Activated CD8-positive, alpha-beta memory T cell treated with anti-CD3 and anti-CD28 coated beads, Interleukin-2, amount 50 U/mL, for 48 hours (primary cell): ENCODE measurements at places on chromosomes 16 and 17.

DNA sequence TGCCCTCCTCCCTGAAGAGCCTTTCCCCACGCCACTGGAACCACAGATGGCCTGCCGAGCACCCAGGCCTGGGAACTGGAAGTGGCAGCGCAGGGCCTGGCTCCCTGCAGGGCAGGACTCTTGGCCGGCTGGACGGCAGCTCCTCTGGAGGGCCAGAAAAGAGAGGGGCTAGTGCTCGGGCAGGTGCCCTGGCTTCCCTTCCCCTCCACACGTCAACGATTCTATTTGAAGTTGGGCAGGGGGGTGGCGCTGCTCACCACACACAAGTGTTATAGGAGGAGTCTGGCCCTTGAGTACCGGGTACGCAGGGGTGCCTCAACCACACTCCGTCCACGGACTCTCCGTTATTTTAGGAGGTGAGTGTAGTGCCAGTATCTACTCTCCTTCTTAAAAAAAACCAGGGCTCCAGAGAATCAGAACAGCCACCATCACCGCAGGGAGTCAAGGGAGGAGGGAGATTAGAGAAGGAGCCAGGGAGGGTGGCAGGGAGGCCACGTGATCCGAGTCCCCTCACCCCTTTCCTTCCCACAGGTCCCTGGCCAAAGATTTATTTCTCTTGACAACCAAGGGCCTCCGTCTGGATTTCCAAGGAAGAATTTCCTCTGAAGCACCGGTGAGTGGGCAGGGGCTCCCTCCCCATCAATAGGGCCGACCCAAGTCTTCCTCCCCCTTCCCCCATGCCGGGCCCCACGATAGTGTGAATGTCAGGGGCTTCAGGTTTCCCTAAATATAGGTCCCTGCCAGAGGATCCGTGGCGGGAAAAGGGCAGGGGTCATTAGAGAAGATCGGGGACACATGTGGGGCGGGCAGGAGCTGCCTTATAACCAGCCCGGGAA, 1.4 kb upstream of the ALDOA start:
- peak; percentile 83 for DNase-seq

DNA sequence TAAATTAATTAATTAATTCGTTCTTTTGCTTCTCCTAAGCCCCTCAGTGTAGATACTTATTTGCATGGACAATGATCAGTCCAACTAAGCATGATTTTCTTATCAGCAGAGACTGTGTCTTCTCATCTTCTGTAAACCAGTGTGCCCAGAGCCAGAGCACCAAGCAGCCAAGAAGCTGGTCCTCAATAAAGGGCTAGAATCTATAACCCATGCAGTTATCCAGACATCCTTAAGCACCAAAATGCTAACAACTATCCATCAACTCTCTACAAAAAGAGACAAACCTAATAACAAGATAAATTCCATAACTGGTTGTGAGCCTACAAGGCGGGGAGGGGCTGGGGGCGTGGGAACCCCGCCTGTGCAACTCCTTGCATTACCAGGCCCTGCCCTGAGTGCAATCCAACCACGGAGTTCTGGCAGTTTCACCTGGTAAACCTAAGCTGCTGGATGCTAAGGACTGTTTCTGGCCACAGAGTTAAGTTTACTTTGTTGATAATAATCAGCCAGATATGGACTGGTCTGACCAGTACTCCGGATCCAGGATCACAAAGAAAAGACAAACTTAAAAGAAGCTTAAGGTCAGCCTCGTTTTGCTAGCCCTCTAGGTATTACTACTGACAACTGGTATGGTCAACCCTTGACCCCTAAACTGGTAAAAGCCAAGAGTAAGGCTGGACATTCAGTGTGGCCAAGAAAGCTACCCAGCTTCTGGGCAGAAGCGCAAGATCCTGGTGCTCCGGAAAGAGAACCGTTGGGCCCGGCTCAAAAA, 51.5 kb downstream of the ZFHX3 start:
- no peak for DNase-seq

GRCh38 chr16:4911970-4912386, 25.0 kb downstream of the PPL start:
- DNase-seq: no peak

DNA sequence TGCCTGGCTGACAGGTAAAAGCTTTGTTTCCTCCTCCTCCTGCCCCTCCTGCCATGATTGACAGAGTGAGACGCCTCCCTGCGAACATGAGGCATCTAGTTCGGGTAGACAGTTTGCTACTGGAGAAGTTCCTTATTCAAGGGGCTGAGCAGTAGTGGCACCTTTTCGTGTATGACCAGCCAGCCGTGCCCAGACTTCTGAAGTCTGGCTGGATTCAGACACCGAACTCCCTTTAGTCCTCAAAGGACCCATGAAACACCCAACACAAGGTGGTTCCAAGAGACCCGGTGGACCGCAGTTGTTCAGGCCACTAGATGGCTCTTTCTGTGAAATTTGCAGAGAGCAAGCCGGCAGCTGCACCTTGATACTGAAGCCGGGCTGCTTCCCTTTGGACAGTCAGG, 192.8 kb downstream of the XYLT1 start:
- no peak for DNase-seq

DNA sequence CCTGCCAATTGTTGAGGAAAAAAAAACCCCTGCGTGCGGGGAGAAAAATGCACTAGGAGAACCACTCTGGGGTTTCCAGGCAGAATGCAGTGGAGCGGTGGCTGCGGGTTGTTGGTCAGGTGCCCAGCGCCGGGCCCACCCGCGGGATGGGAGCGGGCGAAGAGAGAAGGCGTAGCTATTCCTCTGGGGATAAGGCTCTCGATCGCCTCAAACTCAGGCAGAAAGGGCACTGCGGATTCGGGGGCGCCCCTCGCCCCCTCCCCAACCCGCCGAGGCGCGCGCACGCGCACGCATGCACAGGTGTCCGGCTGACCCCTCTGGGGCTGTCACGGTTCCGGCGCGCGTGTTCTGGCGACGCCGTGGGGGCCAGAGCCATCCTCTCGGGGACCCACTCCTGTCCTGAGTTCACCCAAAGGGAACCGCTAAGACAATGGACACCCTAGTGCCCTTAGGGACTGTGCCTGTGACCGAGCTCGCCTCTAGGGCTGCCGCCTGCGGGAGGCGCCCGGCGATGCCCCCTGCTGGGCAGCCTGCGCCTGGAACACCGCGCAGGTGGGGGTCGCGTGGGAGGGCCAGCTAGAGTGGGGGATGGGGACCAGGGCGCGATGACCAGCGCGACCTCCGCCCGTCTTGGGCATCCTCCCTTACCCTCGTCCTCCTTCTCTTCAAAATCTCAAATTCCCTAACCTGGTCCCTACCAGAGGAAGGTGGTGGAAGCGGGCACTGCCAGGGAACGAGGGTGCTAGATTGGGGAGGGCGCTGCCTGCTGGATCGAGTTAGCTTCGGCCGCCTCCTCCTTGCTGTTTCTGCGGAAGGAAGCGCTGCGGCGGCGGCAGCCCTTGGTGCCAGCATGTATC, 14.4 kb upstream of the CBX8 start:
- DNase-seq: no peak

GRCh38 chr16:88809676-88810165, 2.0 kb downstream of the APRT start:
- DNase-seq: peak; percentile 74

DNA sequence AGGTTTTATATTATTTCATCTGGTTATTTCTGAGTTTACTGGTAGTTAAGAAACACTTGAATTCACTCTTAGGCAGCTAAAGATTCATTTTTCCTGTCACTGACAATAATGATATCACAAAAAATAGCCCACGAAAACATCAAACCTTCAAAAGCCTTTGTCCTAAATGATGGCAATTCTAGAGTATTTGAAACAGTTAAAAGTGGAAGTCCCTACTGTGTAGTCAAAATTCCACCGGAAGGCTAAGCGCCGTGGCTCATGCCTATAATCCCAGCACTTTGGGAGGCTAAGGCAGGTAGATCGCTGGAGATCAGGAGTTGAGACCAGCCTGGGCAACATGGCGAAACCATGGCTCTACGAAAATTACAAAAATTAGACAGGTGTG, 103.5 kb downstream of the HIC1 start:
- no peak for DNase-seq

DNA sequence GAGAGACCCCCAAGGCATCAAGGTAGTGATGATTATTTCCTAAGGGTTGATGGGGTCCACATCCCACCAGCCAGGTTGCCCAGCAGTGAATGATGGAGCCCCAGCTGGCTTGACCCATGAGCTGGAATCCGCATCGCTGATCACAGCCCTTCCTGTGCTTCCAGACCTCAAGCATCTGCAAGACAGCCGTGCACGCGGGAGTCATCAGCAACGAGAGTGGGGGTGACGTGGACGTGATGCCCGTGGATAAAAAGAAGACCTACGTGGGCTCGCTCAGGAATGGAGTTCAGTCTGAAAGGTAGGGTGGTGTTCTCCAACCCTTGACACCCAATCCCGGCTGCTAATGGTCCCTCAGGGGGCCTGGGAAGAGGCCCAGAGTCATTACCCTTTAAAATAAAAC, 69.3 kb downstream of the CRISPLD2 start:
- DNase-seq: no peak

DNA sequence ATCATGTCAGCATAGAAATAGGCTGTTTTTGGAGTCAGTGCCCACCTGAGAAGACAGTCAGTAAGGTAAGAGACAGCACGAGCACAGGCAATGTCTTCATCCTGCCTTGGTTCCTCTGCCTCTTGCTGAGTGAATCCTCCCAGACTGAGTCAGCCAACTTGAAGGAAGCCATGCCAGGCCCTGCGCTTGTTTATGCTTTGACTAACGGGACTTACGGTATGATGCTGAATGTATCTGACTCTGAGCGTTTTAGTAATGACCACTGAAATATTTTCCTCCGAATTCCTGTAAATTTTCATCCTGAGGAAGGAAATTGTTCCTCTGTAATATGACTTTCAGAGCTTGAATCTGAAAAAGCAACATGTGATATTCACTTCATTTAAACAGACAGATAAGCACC, 18.0 kb downstream of the C17orf67 start:
- DNase-seq: no peak

GRCh38 chr16:56825826-56826225, 39.2 kb upstream of the SLC12A3 start:
- DNase-seq: no peak

DNA sequence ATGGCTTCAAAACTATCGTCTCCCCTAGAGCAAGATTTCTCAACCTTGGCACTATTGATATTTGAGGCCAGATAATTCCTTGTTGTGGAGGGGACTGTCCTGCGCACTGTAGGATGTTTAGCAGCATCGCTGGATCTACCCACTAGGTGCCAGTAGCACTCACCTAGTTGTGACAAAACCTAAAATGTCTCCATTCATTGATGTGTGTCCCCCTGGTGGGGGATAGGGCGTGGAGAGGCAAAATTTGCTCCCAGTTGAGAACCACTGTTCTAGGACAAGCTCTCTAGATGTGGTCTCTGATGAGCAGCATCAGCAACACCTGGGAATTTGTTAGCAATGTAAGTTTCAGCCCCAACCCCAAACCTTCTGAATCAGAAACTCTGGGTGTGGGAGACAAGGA, 259.0 kb downstream of the XYLT1 start:
- no peak for DNase-seq

GRCh38 chr16:24610416-24610755, 71.0 kb downstream of the RBBP6 start:
- peak; percentile 60 for DNase-seq

GRCh38 chr16:2838928-2839327, 8.8 kb downstream of the ZG16B start:
- DNase-seq: peak; percentile 82

- DNase-seq: no peak
These were observed 124.8 kb downstream of the RGS9 start for GRCh38 chr17:65261682-65262636.

GRCh38 chr17:80225230-80225629, 5.0 kb downstream of the SLC26A11 start:
- no peak for DNase-seq

DNA sequence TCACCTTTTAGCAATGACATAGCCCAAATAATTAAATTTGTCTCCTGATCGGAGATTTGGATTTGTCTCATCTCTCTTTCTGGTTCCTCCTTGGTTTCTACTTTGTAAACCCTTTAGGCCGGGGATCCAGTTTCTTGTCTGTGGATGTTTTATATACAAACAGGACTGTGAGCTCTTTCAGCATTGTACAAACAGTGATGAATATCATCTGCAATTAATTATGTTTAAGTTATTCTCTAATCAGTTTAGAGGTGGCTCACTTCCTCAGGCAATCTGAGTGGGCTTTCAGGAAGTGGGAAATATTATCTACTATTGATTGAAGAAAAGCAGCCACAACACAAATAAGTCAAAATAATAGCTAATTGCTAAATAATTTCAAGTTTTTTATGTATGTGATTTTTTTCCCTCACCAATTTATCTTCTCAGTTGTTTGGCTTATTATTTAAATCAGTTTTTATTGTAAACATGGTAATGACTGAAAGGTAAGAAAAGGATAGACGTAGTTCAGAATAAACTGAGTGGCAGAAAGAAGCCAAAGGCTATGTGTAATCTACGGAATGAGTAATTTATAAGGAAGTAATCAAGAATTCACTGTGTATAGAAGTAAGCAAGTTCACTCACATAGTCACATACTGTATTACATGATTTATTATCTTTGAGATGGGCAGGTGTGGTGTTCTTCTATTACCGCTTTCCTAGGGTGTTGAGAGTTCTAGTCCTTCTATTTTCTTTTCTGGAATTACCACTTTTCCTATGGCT, 3.4 kb upstream of the ABCC11 start:
- DNase-seq: no peak

DNA sequence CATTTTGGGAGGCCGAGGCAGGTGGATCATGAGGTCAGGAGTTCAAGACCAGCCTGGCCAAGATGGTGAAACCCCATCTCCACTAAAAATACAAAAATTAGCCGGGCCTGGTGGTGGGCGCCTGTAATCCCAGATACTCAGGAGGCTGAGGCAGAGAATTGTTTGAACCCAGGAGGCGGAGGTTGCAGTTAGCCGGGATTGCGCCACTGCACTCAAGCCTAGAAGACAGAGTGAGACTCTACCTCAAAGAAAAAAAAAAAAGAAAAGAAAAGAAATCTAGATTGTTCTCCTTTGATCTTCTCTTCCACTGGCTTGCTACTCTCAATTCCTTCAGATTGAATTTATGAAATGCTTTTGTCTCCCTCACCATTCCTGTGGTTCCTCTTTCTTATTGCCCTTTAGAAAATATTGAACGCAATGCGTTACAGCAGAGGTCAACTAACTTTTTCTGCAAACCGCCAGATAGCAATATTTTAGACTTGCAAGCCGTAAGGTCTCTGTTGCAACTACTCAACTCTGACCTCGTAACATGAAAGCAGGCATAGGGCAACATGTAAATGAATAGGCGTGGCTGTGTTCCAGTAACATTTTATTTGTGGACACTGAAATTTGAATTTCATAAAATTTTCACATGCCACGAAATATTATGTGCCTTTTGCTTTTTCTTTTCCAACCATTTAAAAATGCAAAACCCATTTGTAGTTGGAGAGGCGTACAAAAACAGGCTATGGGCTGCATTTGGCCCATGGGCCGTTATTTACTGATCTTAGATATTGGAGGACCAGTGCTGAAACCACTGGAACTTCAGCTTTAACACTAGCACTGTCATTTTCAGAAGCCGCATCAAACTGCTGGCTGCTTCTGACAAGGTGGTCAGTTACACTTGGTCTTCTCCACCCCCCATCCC, 24.8 kb downstream of the PITPNC1 start:
- DNase-seq: peak; percentile 52

GRCh38 chr17:80990921-80991644, 558 bp upstream of the CHMP6 start:
- DNase-seq: no peak

GRCh38 chr16:6446370-6446769, 886.3 kb upstream of the RBFOX1 start:
- DNase-seq: no peak

GRCh38 chr16:49532873-49533272, 159.3 kb downstream of the C16orf78 start:
- no peak for DNase-seq
